ENCODE measurements at places on chromosomes 2 and 18.
A peak's percentile ranks its signal among the peaks of the same experiment; 100 is the strongest.

DNA sequence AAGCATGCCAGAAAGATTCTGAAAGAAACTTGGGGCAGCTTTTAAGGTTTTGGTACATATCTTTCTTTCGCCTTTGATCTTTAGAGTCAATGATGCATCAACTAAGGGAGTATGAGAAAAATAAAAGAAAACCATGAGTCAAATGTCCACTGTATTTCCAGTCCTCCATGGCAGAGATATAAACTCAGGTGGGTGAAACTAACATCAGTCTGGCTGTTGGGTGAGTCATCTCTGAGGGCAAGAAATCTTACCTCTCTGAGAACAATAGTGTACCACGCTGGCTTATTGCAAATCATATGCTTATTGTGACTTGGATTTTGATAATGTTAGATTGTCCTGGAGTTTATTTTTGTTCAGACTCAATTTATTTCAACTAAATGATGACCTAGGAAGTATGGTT, 521.0 kb downstream of the PLCL1 start:
- no peak for DNase-seq

DNA sequence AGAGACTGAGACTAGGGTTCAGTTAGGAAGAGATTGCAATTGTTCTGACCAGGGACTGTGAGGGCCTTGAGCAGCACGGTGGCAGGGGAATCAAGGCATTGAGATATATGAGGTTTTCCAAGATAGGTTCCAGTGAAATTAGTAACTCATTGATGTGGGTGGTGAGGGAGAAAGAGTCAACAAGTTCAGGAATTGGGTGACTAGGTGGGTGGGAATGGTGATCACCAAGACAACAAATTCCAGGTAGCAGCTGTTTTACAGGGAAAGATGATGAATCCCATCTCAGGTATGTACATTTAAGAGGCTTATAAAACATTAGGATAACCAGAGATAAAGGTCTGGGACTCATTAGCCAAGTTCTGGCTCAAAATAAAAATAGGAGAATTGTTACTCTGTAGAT, 251.5 kb upstream of the MGAT5 start:
- DNase-seq, result no peak

GRCh38 chr2:8400196-8400595, 281.7 kb upstream of the ID2 start:
- no peak for DNase-seq

DNA sequence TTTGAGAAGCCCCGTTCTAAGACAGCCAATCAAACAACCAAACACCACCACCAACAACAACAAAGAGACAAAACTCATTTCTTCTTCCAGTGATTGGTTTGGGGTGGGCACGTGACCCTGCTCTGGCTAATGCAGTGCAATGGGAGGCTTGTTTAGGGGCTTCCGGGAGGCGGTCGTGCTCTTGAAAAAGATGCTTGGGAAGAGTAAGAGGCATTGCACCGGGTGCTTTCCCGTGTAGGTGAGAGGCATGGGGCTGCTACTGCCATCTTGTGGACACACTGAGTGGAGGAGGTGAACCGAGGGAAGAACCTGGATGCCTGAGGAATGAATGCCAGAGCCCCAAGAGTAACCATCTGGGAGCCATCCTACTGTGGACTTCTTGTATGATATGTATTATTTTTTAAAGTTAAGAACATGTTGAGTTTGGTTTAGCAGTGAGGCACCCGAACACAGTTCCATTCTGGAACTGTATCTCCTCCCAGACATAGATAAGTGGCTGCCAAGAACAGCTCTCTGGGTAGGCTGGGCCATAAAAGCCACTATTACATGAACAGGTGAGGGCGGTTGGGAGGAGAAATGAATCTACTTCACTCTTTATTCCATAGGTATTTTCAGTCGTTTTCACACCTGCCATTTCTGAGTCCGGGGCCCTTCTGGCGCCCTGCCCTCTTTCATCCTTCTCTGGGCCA, 19.1 kb upstream of the ARHGAP25 start:
- DNase-seq, result no peak

- DNase-seq, result no peak
Observed at GRCh38 chr2:68918497-68918896, 34.2 kb downstream of the GKN2 start.

DNA sequence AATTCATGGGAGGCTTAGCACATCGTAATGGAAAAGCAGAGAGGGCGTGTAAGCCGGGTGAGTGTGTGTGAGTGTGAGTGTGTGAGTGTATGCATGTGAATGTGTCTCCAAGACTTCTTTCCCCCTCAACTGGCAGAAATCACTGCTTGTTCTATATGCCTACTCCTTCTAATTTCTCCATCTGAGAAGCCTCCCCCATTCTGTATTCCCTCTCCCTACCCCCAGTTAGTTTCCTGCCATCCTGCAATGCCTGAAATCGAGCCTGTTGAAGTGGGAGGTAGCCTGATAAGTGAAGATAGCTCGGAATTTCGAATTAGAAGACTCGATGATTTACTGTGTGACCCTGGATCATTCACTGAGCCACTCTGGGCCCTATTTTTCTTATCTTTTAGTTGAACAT, 30.0 kb upstream of the YWHAQ start:
- no peak for DNase-seq

- DNase-seq, result no peak
Observed at GRCh38 chr2:198213253-198213652, 408.9 kb downstream of the PLCL1 start.

DNA sequence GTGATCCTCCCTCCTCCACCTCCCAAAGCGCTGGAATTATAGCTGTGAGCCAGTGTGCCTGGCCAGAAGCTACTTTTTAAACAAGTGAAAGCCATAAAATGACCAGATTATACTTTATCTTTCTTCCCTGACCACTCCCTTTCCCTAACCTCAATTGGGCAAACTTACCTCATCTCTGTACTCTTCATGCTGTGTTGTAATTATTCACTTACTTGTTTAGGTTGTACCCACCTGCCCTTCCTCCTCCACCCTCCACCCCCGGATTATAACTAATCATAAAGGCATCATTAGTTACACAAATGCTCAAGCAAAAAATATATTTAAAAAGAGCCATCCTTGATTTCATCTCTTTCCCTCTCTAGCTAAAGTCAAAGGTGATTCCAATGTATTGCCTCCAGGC, 279.9 kb downstream of the SETBP1 start:
- DNase-seq, result no peak

DNA sequence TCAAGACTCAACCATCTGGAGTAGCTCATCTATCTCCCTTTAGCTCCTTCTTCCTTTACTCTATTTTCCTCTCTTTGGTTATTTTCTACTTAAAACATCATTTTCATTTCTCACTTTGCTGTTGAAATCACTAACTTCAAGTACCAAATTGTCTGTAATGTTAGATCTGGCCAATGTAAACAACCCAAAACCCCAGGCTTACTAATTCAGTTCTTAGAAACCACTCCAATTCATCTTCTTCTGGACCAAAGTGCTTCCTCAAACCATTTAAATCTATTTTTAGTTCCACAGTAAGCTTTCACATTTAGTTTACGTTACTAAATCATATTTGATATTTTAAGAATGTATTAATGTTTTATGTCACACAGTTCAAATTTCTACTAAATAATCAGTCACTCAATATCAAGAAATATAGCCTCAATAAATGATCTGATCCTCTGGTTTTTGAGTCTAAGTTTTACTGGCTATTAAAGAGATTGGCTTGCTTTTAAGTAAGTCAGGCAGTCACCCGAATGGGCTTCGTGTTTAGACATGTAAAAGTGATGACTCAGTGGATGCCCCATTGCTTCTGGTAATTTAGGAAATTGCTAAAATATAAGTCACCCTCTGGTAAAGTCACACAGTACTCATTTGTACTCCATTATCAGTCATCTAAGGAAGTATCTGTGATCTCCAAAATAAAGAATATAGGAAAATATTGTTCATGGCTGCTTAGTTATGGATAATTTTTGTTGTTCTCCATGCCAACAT, 527.2 kb upstream of the SOX11 start:
- DNase-seq, result no peak

- no peak for DNase-seq
Observed at GRCh38 chr2:121727950-121728349, 8.7 kb downstream of the NIFK start.

DNA sequence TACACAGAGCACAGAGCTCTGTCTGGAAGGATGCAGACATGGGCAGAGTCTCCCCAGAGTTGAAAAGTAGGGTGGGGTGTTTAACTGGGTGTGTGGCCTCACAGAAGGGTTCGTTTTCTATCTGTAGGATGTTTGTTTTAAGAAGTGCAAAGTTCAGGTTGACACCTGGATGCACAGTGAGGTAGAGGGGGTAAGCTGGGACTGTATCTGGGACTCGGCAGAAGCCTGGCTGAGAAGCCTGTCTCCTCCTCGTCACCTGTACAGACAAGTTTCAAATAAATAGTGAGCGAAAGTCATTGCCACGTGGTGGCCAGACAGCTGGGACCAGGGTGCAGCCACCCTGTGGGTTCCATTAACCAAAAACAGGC, 145.9 kb downstream of the KLHL29 start:
- no peak for DNase-seq

- DNase-seq, result no peak
Observed at GRCh38 chr2:60541056-60541651, 12.3 kb downstream of the BCL11A start.

- no peak for DNase-seq
Observed at GRCh38 chr18:42413870-42414269, 458.8 kb downstream of the PIK3C3 start.

GRCh38 chr18:27894746-27895145, 282.2 kb downstream of the CDH2 start:
- DNase-seq, result no peak

DNA sequence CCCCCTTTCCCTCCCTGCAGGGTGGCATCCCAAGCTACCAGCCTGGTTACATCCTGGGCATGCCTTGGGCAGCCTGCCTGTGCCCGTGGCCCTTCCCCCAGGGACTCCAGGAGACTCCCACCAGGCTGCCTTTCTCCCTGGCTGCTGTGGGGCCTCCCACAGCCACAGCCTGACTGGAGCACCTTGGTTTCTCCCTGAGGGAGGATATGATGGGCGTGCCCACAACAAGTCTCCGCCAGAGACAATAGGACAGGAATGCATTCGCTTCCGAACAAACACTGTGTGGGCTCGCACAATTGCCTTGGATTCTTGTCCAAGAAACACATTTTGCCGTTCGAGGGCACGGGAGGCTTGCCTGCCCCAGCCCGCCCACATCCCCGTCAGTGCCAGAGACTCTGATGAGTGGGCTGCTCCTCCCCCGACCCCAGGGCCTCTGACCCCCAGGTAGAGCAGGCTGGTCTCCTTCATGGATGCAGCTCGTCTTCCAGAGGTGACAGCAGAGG, 102.1 kb downstream of the SMAD7 start:
- DNase-seq, result no peak

DNA sequence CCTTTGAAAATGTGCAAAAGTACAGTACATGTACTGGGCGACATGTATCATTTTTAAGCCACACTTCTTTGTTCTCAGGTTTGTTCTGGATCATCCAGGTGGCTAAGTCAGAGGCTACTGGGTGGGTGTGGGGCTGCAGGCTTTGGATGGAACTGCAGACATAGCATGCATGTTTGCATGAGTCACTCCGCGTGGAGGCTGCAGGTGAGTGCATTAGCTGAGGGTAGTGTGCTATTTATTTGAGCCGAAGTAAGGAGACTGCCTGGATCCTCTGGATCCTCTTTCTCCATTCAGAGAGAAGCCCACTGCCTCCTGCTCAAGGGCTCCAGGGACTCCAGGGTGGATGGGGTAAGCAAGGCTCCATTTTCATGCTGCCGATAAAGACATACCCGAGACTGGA, 9.4 kb upstream of the NEURL3 start:
- DNase-seq, result no peak

DNA sequence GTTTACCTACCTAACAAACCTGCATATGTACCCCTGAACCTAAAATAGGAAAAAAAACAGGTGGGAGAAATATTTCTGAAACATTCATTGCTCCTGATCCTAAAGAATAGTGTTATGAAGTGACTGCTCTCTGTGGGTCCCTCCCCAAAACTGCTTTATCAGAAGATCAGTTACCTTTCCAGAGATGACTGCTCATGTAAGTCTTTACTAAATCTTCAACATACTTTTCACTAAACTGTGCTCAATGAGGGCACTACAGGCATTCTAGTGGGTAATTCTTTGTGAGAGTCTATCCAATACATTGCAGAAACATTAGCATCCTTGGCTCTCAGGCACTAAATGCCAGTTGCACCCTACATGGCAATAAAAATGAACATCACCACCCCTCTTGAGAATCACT, 189.3 kb upstream of the STK17B start:
- no peak for DNase-seq

- no peak for DNase-seq
Observed at GRCh38 chr2:8098476-8099266, 583.2 kb upstream of the ID2 start.

DNA sequence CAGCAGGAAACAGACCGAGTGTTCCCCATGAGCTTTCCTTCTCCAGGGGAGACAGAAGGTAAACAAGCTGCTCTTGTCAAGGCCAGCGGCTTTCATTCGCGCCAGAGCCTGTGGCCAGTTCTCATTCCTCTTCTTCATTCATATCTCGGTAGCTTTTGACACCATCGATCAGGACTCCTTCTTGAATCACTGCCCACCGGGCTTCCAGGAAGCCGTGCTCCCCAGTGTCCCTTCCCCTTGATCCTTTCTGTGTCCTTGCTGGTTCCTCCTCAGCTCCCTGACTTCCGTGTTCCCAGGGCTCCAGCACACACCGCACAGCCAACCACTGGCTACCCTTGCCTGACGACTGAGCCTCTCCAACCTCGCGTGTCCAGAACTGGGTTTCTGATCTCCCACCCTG, 14.1 kb downstream of the SLC66A3 start:
- peak; percentile 76 for DNase-seq

- DNase-seq, result no peak
Observed at GRCh38 chr2:16062471-16063250, 122.3 kb downstream of the MYCN start.

DNA sequence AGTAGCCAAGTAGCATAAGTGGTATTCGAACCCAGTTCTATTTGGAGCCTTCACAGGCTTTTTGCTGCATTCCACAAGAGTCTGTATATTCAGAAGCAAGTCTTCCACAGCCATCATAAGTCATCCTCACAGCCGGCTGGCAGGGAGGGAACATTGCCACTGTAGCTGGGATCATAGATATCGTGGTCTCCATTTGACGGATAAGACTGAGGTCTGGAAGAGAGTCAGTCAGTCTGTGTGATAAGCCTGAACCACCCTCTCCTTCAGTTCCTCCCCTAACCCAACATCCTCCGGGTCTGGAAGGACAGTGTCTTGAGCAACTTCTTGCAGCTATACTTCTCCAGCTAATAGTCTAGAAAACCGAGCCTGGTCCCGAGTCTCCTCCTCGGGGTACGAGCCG, 17.0 kb upstream of the C1QL2 start:
- DNase-seq, result no peak

All from lower leg skin (tissue), 4 donors.